ENCODE measurements at places on chromosomes 4 and X. TPM values are rescaled to one million over a fixed set of nuclear protein-coding genes. Genes with fewer than 3 reads are reported as not detected.

GRCh38 chrX:3638280-3638873, 75.1 kb downstream of the PRKX start:
- no peak for DNase-seq

GRCh38 chr4:152255437-152255836, 280.5 kb downstream of the FBXW7 start:
- DNase-seq = peak; percentile 35

DNA sequence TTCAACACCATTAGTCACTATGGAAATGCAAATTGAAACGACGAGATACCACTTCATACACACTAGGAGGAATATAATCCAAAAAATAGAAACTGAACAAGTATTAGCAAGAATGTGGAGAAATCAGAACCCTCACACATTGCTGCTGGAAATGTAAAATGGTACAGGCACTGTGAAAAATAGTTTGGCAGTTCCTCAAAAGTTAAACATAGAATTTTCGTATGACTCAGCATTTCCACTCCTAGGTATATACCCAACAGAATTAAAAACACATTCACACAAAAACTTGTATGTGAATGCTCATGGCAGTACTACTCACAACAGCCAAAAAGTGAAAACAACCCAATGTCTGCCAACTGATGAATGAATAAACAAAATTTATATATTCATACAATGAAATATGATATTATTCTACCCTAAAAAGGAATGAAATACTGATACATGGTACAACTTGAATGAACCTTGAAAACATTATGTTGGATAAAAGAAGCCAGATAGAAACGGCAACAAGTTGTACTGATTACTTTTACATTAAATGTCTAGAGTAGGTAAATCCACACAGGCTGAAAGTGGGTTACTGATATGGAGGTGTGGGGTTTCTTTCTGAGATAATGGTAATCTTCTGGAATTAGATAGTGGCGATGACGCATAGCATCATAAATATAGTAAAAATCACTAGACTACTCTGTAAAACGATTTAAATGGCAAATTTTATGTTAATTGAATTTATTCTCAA, 22.3 kb downstream of the TEC start:
- no peak for DNase-seq

DNA sequence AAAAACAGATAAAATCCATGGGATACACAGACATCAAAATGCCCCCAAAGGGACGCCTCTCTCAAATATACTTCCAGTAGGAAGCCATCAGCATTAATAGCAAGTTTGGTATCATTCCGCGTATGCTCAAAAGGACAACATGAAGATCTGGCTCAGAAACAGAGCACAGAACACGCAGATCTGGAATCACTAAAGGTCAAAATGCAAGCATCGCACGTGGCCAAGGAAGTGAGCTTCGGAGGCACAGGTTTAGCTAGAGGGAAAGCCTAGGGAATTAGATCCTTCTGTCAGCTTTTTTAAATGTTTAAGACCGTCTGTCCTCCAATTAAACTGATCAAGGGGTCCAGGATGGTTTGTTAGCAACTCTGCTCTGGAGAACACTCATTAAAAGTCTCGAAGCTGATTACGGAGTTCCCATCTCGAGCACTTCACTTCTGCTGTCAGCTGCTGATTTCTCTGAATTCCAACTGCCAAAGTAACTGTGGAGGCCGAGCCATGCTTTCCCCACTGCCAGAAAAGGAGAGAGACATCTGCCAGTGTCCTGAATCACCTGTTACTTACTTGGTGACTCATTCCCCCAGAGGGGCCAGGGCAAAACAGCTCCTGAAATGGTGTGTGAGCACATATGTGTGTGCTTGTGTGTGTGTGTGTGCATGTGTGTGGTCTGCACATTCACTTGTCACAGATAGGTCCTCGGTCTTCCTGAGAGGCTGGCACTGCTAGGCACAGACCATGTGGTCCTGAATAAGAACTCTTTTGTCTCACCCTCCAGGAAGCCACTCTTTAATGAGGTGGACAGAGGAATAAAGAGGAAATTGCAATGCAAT, 177.7 kb upstream of the PPARGC1A start:
- DNase-seq = no peak

UGT2A3 gene
- total RNA-seq = not detected

DNA sequence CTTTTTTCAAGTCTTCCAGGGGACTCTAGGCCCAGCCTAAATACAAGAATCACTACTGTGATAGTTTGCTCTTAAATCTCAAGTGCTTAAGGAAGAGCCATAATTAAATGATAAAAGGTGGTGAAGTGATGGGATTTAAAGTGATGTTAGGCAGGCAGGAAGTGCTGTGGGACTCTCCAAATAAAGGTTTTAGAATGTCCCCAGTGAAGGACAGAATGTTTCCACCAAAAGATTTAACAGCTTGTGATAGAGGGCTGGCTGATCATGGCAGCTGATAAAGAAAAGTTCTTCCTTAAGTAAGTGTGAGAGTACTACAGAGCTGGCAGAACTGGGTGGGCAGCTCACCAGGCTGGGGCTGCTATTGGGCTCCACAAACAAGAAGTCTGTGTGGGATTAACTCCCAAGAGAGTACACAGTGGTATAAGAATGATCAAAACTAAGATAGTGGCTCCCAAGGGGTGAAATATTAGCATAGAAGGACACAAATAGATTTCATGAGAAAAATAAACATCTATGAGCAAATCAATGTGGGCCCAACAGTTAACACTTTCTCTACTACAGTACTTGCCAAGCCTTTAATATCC, 637.2 kb upstream of the CPEB2 start:
- no peak for DNase-seq

DNA sequence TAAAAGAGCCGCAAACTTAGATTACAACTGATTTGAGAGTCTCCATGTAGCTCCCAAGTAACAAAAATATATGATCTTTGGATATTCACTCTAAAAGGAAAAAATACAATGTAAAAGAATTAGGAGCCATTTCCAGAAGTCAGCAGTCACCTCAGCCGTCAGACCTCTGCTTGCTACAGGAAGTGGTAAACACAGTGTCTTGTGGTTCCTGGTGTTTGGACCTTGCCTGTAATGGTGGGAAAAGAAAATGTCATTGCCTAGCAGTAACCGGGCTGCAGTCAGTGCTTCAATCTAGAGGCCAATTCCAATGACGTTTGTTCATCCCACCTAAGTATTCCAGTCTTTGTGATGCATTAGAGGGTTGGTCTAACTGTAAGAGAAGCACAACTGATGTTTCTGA, 28.9 kb upstream of the SMIM31 start:
- DNase-seq = no peak

DNA sequence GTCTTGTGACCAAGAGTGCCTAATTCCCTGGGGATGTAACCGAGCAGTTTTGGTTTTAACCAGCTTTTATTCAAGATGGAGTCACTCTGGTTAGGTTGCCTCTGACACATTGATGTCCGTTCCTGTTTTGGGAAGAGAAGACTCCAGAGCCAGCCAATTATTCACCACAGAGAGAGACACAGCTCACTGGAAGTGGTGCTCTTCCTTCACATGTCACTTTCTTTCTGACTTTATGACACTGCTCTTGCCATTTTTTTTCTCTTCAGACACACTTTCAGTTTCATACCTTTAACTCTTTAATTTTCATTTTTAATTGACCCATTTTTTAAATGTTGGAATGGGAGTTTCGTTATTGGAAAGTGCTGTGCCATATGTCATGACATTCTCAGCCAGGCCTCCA, 418.4 kb upstream of the FSTL5 start:
- DNase-seq = no peak

DNA sequence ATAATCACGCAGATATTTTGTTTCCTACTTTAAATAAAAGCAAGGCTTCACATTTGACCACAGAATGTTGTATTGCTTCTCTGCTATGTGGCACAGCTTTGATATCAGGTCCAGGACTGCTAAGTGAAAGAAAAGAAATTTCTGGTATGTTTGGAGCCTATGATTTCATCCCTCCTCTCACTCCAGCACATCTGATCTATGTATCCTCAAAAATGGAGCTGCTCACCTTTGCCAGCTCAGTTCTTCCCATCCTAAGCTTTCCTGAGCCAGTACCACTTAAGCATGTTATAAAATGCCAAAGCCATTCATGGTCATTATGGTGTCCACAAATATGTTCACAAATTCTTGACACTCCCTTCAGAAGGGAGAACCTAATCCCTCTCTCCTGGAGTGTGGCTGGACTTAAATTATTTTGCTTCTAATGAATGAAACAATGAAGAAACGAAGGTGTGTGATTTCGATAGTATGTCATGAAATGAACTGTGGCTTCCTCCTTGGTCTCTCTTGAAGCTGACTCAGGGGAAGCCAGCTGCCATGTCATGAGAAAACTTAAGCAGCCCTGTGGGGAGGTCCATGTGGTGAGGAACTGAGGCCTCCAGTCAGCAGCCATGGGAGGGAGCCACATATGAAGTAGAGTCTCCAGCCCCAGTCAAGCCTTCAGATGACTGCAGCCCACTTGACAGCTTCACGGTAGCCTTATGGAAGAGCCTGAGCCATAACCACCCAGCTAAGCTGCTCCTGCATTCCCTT, 207.7 kb downstream of the MGST2 start:
- no peak for DNase-seq

DNA sequence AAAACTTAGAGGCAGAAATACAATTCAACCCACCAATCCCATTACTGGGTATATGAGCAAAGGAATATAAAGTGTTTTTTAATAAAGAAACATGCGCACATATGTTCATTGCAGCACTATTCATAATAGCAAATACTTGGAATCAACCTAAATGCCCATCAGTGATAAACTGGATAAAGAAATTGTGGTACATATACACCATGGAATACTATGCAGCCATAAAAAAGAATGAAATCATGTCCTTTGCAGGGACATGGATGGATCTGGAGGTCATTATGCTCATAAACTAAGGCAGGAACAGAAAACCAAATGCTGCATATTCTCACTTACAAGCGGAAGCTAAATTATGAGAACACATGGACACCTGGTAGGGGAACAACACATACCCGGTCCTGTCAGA, 807.7 kb upstream of the INTU start:
- DNase-seq = no peak

IQSEC2 gene
- total RNA-seq = 3.9 TPM

DNA sequence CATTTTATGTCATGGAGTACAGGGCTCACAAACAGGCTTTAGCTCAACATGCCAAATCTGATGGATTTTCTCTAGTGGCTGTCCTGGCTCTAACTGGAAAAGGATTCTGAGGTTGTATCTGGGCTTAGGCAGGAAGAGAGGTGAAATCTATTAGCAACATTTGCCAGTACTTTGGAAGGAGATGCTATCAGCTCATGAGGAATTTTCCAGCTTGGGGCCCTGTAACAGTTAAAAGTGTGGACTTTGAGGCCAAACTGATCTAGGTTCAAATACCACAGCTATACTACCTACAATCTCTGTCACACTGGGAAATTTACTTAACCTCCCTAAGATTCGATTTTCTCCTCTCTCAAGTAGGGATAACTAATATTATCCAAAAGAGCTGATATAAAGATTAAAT, 119.0 kb upstream of the HCCS start:
- no peak for DNase-seq

HTRA3 gene
- total RNA-seq = 6.5 TPM

SSX1 gene
- not detected for total RNA-seq

RUFY3 gene
- 30.0 TPM for total RNA-seq

GRCh38 chr4:109944591-109944990, 31.9 kb downstream of the EGF start:
- DNase-seq = no peak

GRCh38 chrX:97987979-97988378, 1104.3 kb downstream of the RPA4 start:
- no peak for DNase-seq

DNA sequence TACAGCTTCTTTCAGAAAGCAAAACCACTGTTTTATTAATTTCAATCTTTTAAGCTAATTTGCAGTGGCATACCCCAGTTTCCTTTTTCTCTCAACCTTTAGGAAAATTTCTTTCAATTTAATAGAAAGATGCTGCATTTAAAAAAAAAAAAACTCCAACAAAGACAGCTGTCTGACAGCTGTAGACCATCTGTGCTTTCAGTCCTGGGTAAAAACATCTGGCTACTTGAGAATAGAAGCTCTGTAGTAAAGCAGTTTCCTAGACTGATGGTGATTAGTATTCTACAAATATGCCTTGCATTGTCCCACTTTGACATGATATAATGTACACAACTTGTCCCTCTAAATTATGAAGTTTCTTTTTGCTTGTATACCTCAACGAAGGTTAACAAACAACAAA, 197.8 kb downstream of the EDA start:
- DNase-seq = no peak

DNA sequence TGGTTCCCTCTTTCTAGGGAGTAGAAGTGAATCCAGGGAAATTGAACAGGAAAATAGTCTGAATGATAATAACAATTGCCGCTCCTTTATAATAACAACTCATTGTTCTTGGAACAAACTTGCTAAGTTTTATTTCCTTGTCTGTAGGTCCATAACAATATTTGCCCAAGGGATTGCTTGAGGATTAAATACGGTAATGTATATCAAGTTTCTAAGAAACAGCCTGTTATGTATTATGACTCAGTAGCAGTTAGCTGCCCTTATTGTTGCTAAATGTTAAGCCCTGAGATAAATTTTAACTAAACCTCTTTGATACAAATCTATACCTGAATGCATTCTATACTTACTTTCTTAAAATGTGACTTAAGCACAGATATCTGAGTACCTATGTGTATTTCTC, 215.9 kb upstream of the AADAT start:
- no peak for DNase-seq

- no peak for DNase-seq
Observed at GRCh38 chr4:4641661-4642495, 100.0 kb upstream of the STX18 start.

GRCh38 chr4:139669890-139670289, 4.3 kb downstream of the MGST2 start:
- DNase-seq = no peak

GRCh38 chrX:49172280-49172780, 632 bp downstream of the PLP2 start:
- DNase-seq = no peak

ADH1C gene
- not detected for total RNA-seq

GNL3L gene
- total RNA-seq = 44.4 TPM

Data from pulmonary artery endothelial cell (primary cell).